Stimulated activated CD4-positive, alpha-beta T cell treated with anti-CD3 and anti-CD28 coated beads, Interleukin-15, amount 100 ng/mL, for 48 hours (primary cell): ENCODE measurements at places on chromosomes 4 and X.

DNA sequence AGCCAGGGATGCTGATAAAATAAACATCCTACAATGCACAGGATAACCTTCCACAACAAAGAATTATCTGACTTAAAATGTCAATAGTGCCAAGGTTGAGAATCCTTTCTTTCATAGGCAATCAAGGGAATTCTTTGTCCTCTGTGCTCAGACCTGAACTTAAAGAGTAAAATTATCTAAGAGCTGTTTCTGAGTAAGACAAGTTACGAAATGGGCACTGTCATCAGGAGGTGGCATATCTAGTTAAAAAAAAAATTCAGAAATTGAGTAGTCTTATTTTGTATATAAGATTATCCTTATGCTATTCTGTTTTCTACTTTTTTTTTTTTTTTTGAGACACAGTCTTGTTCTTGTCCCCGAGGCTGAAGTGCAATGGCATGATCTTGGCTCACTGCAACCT lies 3.3 kb upstream of the RAB33B start:
- no peak for DNase-seq

- DNase-seq, result no peak
These were observed 645 bp downstream of the APLN start for GRCh38 chrX:129653971-129654651.

DNA sequence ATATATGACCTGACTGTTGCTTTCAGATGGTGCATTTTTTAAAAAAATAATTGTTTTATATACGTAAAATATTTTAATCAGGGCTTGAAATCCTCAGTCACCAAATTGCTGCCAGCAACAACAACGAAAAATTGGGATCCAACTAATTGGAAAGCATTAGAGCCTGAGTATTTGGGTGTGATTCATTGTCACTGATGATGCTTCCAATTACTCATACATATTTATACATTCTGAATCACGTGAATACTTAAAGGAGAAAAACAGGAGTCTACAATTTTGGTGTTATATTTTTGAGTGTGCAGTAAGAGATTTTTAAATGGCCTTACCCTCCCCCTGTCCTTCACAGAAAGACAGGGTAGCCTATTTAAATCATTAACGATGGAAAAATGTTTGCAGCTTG lies 765.6 kb upstream of the TENM3 start:
- DNase-seq, result no peak

GRCh38 chrX:110985470-110985869 lies 110.5 kb upstream of the PAK3 start:
- no peak for DNase-seq

DNA sequence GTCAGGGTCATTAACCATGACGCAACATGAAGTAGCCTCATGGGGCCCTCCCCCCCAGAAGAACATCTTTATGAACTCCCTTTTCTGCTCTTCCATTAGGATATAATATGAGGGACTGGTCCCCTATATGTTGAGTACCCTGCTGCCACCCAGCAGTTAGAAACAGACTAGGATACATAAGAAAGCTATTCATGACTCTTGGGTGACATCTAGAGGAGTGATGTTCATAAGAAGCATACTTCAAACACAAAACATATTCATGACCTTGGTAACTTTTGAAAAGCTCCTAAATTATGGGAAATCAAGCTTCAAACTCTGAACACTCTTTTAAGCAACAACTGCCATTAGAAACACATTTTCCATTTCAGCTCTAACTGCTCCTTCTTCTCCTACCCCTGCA lies 155.2 kb upstream of the SPIN4 start:
- DNase-seq, result no peak

GRCh38 chr4:123870216-123870876 lies 473.8 kb downstream of the SPRY1 start:
- DNase-seq, result no peak

GRCh38 chrX:40253771-40254170 lies 156.0 kb upstream of the BCOR start:
- DNase-seq, result no peak

DNA sequence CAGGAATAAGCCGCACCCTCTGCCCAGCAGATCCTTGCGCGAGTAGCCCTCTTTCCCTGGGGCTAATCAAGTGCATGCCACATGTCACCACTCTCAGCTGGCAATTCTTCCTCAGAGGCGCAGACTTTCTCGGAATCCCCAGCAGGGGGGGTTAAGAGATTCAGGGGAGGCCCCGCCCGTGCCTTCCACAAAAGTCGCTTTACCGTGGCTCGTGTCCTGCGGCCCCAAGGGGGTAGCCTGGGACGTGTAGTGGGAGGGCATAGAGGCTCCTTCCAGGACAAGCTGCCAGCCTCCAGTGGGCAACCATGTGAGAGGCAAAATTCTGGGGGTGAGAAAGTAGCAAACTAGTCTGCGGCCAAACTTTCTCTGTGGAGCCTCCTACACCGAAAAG lies 652 bp downstream of the SRPX start:
- no peak for DNase-seq

DNA sequence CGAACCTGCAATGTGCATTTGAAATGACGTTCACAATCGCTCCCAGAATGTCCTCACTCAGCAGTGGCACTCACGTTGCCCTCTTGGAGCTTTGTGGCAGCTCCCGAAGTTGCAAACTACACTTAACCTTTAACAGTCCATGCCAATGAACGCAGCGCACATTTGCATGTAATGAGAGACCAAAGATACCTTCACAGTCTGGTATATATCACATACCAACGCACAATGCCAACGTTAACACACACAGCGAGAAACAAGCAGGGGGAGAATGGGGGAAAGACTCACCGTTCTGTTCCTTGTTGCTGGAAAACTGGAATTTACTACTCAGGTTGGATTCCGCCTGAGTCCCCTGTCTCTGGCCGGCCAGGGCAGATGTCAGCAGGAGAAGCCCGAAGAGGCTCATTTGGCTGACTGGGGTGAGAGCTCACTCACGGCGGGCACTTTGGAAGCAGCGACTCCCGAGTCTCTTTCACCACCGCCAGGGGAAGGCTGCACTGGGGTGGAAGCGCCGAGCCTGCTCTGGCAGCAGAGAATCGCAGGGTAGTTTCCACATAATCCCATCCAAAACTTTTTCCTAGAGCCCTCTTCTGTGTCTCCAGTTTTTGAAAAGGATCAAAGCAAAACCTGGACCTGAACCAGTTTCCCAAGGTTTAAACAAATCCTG lies 966 bp downstream of the PDGFC start:
- no peak for DNase-seq

DNA sequence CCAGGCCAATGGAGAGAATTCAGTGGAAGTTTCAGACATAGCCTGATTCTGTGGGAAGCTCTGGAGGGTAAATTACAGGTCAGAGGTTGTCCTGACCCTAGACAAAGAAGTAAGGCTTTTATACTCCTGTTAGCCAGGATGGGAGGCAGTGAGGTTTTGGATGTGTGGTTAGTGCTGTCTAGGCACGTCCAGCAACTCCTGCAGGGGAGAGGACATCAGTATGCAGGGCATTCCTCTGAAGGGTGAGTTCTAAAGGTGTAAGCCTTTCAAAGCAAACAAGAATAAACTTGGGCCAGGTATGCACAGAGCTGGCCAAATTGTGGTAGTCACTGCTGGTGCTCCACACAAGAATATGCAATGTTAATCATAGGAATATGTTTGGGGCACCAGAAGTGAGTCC lies 562.5 kb downstream of the CCSER1 start:
- no peak for DNase-seq

DNA sequence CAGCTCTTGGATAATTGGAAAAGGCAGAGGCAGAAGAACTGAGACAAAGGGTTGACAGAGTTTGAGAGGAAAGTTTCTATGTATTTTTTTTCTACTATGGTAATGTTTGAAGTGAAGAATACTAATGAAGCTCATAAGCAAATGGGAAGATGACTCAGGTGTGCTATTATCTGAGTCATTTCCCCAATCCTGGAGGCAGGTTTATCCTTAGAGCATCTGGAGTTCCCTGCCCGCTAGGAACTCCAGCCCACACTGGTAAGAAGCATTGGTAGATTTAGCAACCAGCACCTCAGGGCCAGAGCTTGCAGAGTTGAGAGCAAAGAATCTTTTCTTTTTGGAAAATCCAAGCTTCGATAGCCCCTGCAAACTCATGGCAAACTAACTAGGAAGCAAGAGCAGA lies 55.2 kb downstream of the DOCK11 start:
- DNase-seq, result no peak
